ENCODE measurements at places on chromosomes 7 and 10.

DNA sequence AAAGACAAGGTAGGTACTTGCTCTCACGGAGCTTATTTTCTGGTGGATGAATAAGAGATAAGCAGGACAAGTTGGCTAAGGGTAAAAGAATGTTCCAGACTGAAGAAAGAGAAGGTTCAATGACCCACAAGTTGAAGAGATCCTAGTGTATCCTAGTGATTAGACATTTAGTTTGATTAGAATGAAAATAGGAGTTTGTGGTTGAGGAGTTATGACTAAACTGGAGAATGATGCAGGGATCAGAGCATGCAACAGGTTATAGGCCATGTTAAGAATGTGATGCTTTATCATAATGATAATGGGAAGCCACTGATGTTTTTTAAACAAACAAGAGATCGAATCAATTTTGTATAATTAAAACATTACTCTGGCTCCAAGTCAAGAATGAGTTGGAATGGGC is 357.2 kb downstream of the HPSE2 start:
- no peak for DNase-seq

- no peak for DNase-seq
Observed at GRCh38 chr10:83724471-83725241, 414.7 kb upstream of the GHITM start.

- DNase-seq: no peak
Observed at GRCh38 chr10:29761916-29762315, 127.1 kb upstream of the SVIL start.

GRCh38 chr10:43384252-43385221 is 13.1 kb downstream of the FXYD4 start:
- DNase-seq: no peak

DNA sequence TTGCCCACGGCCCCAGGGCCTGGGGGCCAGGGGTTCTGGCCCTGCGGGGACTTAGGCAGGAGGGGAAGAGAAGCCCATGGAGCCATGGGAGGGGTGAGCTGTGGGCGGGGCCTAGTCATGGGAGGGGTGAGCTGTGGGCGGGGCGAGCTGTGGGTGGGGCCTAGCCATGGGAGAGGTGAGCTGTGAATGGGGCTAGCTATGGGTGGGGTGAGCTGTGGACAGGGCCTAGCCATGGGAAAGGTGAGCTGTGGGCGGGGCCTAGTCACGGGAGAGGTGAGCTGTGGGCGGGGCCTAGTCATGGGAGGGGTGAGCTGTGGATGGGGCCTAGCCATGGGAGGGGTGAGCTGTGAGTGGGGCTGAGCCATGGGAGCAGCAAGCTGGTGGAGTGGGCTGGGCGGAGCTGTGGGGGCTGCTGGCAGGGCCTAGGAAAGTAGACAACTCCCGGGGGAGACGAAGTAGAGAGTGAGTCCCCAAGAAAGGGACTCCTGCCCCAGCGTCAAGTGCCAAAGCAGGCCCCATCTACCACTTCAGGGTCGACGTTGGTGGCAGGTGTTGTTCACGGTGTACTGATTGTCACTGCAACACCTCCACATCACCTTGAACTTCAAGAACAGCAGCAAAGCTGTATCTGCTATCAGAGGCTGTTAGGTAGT is 19.2 kb upstream of the TTYH3 start:
- DNase-seq: no peak

- no peak for DNase-seq
Observed at GRCh38 chr10:12960334-12960898, 41.1 kb downstream of the CCDC3 start.

GRCh38 chr7:146725520-146725919 is 608.9 kb downstream of the CNTNAP2 start:
- no peak for DNase-seq

- no peak for DNase-seq
Observed at GRCh38 chr10:47195274-47195885, 104.6 kb upstream of the GDF10 start.

DNA sequence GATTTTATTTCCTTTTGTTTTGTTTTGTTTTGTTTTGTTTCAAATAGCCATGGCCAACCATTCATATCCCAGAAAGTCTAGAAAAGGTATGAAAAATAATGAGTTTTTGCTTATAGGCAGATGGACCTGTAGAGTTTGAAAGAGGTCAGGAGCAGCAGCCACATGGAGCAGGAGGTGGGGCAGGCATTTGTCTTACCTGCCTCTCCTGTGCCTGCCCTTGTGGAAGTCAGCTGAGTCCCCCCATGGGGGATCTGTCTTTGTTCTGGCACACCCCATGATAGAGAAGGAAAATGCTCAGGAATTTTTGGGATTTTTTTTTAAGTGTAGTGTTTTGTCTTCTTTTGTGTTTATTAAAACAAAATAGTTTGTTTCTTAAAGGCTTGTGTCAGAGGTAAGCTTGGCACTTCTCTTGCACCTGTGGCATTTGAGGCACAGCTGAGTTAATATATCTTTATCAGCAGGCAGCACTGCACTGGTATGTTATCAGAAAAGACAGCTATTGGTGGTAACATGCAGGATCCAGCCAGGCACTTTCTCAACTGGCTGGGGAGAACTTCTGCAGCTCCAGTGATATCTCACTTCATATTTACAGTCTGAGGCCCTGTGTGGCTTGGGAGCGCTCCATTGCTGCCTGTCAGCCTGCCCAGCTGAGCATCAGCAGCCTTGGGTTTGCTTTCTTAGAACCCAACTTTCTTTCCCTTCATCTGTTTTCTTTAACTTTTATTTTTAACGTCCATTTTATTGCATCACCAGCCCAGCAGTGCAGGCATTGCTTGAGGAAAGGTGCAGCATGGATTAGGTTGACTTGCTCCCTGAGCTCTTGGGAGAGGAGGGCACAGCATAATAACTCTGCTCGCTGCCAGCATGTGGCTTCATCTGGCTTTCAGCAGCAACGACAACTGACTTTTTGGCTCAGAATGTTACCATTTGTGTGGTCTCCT is 44.4 kb downstream of the LRRC4 start:
- DNase-seq: no peak

GRCh38 chr10:54198051-54198450 is 603.0 kb downstream of the PCDH15 start:
- no peak for DNase-seq
